Choroid plexus epithelial cell (primary cell): ENCODE measurements at places on chromosomes 13 and 19.
A peak's percentile ranks its signal among the peaks of the same experiment; 100 is the strongest.

- DNase-seq, result peak; percentile 13
Measured at GRCh38 chr13:43787518-43787891, 733 bp upstream of the ENOX1 start.

DNA sequence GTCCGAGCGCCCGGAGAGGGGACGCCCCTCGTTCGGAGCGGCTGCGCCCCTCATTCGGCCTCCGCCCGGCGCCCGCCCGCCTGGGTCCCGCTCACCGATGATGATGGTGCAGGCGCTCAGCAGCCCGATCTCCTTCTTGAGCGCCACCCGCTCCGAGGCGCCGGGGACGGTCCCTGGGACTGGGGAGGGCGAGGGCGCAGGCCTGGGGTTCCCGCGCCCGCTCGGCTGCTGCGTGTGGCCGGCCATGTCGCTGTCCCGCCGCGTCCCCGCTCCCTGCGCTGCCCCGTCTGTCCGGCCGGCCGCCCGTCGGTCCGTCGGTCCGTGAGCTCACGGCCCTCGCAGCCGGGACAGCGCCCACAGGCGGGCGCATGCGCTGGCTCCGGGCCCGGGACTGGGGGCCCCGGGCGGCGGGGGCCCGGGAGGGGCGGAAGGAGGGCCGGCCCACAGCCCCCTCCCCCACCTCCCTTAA is at the start of gene SLC7A10:
Gene SLC7A10, minus strand, starts transcription at position 393 of the 469 bp plus-strand sequence. Its CDS starts 147 bp downstream, at position 246.
- no peak for DNase-seq

DNA sequence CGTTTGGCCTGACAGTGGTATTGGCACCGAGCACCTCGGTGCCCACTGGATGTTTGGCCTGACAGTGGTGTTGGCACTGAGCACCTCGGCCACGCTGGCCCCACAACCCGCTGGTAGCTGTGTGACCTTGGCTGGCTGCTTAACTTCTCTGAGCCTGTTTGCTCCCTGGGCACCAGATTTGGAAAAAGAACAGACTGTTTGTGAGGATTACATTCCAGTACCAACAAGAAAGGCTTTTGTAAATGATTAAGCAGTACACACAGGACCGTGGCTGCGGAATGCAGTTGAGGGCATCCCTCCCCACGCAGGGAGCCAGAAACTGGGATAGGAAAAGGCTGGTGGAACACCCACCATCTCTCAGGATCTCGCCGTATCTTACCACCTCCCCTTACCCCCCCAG is 31.9 kb downstream of the SLC25A42 start:
- no peak for DNase-seq

GRCh38 chr13:46639033-46639981 is 86.3 kb downstream of the LRCH1 start:
- DNase-seq, result peak; percentile 46
